ENCODE measurements at places on chromosomes 3 and 15.
A peak's percentile ranks its signal among the peaks of the same experiment; 100 is the strongest.

DNA sequence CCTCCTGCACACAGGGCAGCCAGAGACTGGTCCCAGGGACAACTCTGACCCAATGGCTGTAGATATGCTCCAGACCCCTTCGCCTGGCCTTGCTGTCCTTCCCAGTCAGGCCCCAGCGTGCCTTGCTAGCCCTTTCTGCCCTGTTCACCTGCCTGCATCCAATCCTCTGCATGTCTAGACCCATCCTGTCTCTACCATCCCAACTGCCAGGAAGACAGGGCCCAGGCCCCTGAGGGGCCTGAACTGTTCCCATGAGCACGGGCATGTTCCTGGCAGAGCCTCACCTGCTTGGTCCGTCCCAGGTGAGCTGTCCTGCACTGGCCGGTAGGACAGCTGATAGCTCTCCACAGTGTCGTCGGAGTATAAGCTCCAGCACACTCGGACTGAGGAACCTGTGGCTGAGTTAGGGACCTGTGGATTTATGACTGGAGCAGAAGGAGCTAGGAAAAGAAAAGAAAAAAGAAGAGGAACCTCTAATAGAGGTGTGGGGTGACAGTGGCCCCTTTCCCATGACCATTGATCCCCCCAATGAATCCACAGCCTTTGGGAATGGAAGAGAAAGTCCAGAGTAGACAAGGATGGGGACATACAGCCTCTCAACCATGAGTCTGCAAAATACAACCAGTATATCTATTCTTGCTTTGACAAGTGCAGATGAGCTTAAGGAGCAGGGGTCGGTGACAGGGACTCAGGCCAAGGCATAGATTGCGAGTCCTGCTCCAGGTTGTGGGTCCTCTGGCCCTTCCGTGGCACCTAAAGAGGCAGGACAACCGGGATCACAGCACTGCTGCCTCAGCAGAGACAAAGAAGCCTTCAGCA is 33.9 kb downstream of the FSD2 start:
- no peak for DNase-seq

DNA sequence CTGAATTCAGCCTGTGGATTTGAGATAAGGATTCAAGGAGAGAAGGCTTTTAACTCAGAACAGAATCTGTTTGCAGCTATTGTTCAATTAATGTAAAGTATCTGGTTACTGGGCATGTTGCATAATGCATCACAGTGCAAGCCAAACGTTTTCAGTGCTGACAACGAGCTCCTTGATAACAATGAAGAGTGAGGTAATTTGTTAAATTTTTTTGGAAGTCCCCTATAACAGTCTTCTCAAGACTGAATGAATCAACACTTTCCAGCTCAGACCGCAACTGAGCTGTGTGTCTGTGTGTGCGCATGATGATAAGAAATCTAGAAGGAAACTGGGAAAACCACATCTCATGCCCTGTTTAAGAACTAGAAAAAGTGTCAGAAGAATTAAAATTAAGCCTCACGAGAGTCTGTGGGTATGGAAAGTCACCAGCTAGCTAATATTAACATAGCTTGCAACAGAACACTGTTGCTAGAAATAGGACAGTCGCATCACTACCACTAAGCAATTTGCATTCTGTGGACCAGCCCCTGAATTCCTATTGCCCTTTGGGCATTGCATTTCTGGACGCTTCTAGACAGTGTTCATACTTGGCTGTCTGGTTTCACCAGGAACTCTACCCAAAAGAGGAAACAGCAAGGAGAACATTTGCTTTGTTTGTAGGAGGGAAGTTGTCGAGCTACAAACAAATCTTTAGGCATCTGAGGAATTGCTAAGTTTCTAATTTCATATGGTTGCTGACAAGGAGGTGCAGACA is 43.7 kb upstream of the ATP2C1 start:
- no peak for DNase-seq

GRCh38 chr3:359672-360071 is 163.1 kb downstream of the CHL1 start:
- DNase-seq = no peak

GRCh38 chr15:90571063-90571541 is 41.4 kb downstream of the CRTC3 start:
- DNase-seq = no peak

DNA sequence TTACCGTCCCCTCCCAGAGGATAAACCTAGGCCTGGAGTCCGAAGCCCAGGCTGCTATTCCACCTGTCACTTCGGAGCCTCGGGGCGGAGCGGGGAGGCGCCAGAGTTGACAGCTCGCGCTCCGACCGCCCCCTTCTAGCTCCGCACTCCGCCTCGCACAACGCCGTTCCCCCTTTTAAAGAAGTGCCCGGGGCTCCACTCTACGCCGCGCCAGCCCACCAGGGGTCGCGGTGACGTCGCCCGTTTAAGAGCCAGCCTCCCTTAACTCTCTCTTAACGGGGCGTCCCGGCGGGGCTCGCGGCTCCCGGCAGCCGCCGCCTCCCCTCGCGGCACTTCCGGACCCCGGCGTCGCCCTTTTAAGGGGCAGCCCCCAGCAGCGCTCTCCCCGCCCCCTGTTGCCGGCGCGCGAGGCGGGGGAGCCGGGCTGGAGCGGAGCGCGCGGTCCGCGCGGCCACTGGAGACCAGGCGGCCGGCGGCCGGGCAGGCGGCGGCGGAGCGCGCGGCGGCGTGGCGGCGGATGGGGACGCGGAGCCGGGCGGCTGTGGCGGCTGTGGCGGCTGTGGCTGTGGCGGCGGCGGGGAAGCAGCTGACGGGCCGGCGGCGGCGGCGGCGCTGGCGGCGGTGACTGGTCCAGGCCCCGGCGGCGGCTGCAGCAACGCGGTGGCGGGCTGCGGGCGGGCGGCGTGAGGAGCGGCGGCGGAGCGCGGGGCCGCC is at the start of gene INAFM2:
Gene INAFM2 (plus strand): TSS at position 454 of the 714 bp plus-strand sequence. CDS start 364 bp downstream, outside the sequence.
- peak; percentile 92 for DNase-seq

DNA sequence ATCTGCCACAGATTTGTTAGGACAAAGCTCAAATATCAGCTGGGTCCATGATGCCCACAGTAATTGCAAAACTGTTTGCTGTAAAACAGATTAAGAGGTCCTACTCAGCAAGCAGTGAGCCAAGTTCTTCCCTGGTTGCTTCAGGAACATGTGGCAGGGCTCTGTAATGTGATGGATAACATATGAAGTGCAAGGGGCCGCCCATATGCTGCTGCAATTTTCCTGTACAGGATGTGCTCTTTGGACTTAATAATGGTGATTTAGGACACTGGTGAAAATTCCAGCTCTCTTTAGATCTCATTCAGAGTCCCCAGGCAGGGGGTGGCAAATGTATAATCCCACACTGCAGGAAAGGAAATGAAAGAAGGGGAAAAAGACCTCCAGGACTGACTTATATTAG is 289.4 kb downstream of the LSAMP start:
- no peak for DNase-seq

- no peak for DNase-seq
Measured at GRCh38 chr3:153078826-153079225, 83.2 kb upstream of the RAP2B start.

GRCh38 chr3:29545615-29546014 is 264.7 kb downstream of the RBMS3 start:
- no peak for DNase-seq
